Esophagus squamous epithelium (tissue), 5 donors: ENCODE measurements at places on chromosomes 16 and 17. TPM values are rescaled to one million over a fixed set of nuclear protein-coding genes. Genes with fewer than 3 reads are reported as not detected.

ABCA10 gene
- 1.3 TPM for total RNA-seq

KRT9 gene
- total RNA-seq, result not detected

CES5A gene
- total RNA-seq, result not detected

GRCh38 chr17:9175700-9176467 is 154.6 kb downstream of the NTN1 start:
- DNase-seq, result no peak

- DNase-seq, result no peak
Measured at GRCh38 chr17:30226878-30227277, 8.6 kb downstream of the SLC6A4 start.

GRCh38 chr16:72554935-72555334 is 383.0 kb upstream of the PMFBP1 start:
- DNase-seq, result no peak

- no peak for DNase-seq
Measured at GRCh38 chr16:27721531-27722181, 171.7 kb downstream of the KATNIP start.
